Activated naive CD4-positive, alpha-beta T cell treated with anti-CD3 and anti-CD28 coated beads, Interleukin-2, amount 10 ng/mL, durations not matched to agents 7 days and 5 days (primary cell): ENCODE measurements at places on chromosomes 7 and 10.

DNA sequence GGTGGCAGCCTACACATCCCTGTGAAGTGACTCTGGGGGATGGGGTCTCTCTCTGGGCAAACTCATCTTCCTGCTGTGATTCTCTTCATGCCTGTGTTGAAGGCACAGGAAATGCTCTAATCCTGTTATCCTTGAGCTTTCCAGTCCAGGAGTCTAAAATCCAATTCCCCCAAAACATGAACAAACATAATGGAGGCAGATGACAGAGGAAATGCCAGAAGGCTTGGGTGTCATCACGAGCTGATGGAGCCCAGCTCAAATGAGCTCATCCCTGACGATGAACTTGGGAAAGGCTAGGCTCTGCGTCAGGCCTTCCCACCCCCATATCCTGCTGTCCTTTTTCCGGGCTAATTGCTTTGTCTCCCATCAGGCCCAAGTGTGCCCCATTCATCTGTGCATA lies 165.9 kb upstream of the PODXL start:
- DNase-seq = no peak
- H3K27ac ChIP-seq = no peak overlapping the region
- H3K4me1 ChIP-seq = no peaks in the 10 kb centered on the region
- no peaks in the 10 kb centered on the region for H3K36me3 ChIP-seq
- no peaks in the 10 kb centered on the region for H3K27me3 ChIP-seq

- no peak overlapping the region for H3K27ac ChIP-seq
- no peak for DNase-seq
- H3K4me1 ChIP-seq = no peaks in the 10 kb centered on the region
- H3K36me3 ChIP-seq = no peaks in the 10 kb centered on the region
- no peaks in the 10 kb centered on the region for H3K27me3 ChIP-seq
Observed at GRCh38 chr7:37977243-37977642, 56.8 kb downstream of the EPDR1 start.

GRCh38 chr7:47809387-47809786 lies 138.9 kb downstream of the PKD1L1 start:
- no peaks in the 10 kb centered on the region for H3K4me1 ChIP-seq
- DNase-seq = no peak
- H3K4me3 ChIP-seq = no peak overlapping the region
- no peak overlapping the region for H3K27ac ChIP-seq
- peaks cover 5% of the 10 kb centered on the region for H3K27me3 ChIP-seq
- H3K36me3 ChIP-seq = no peaks in the 10 kb centered on the region

- DNase-seq = no peak
- no peaks in the 10 kb centered on the region for H3K27me3 ChIP-seq
- H3K27ac ChIP-seq = no peak overlapping the region
- H3K4me3 ChIP-seq = no peak overlapping the region
- no peaks in the 10 kb centered on the region for H3K36me3 ChIP-seq
Observed at GRCh38 chr7:84219310-84219709, 24.7 kb upstream of the SEMA3A start.

GRCh38 chr7:37820708-37821468 lies 27.5 kb upstream of the NME8 start:
- H3K36me3 ChIP-seq = no peaks in the 10 kb centered on the region
- peaks cover 4% of the 10 kb centered on the region for H3K4me1 ChIP-seq
- no peak overlapping the region for H3K27ac ChIP-seq
- H3K4me3 ChIP-seq = no peak overlapping the region

- no peak for DNase-seq
- H3K4me1 ChIP-seq = no peaks in the 10 kb centered on the region
- H3K4me3 ChIP-seq = no peak overlapping the region
- no peak overlapping the region for H3K27ac ChIP-seq
- H3K27me3 ChIP-seq = no peaks in the 10 kb centered on the region
Observed at GRCh38 chr10:117591043-117591442, 48.5 kb downstream of the EMX2 start.

DNA sequence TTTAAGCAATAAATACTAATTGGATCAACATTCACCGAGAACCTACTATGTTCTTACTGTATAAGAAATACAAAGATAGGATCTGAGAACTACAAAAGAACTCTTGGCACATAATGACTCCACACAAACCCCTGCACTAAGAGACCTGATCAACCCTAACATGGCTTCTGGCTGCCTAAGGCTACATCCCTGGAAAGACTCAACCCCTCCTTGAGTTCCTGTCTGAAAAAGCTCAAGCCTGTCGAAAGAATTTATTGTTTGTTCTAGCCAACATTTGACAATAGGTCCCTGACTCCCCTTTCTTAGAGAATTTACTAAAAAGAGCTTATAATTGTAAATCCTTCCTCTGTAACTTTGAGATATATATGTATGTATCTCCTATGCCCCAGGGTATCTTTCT lies 125.3 kb upstream of the SGCE start:
- H3K4me1 ChIP-seq = no peaks in the 10 kb centered on the region
- no peak overlapping the region for H3K27ac ChIP-seq
- DNase-seq = no peak
- H3K27me3 ChIP-seq = no peaks in the 10 kb centered on the region
- H3K4me3 ChIP-seq = no peak overlapping the region
- H3K36me3 ChIP-seq = no peaks in the 10 kb centered on the region

DNA sequence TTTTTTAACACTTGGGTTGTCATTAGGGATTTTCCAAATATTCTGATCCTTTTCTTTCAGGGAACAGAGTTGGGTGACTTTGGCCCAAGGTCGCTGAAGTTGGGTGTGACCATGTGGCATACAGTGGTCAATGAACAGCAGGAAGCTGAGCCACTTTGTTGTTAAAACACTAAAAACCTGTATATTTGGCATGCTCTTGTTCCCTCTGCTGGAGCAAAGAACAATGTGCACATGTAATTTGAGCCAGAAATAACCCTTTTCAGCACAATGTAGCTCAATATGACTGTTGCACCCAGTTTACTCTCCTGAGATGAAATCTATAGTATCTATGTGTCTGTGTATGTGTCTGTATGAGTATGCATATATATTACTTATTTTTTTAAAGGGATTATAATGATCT lies 74.9 kb downstream of the ADCYAP1R1 start:
- no peak overlapping the region for H3K27ac ChIP-seq
- H3K4me1 ChIP-seq = no peaks in the 10 kb centered on the region
- peaks cover 16% of the 10 kb centered on the region for H3K27me3 ChIP-seq
- no peaks in the 10 kb centered on the region for H3K36me3 ChIP-seq
- no peak for DNase-seq

DNA sequence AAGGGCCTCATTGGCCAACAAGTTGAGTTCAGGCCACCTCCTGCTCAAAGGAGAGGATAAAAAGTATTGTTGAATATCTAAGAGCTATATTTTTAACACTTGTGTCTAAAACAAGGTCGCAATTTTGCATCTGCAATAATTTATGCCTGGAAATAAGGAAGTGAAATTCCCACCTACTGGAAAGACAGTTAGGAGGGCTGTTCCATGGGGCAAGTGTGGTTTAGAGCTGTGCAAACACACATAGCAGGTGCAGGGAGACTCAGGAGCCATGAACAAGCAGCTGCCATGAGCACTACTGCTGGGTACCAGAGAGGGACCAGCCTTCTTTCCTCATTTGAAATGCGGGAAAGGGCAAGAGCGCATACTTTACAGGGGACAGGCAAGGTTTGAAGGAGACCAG lies 35.5 kb upstream of the IKZF1 start:
- DNase-seq = no peak
- H3K4me1 ChIP-seq = peaks cover 84% of the 10 kb centered on the region
- H3K4me3 ChIP-seq = no peak overlapping the region
- peaks cover 12% of the 10 kb centered on the region for H3K36me3 ChIP-seq
- H3K27ac ChIP-seq = peak overlapping the region; percentile 99

DNA sequence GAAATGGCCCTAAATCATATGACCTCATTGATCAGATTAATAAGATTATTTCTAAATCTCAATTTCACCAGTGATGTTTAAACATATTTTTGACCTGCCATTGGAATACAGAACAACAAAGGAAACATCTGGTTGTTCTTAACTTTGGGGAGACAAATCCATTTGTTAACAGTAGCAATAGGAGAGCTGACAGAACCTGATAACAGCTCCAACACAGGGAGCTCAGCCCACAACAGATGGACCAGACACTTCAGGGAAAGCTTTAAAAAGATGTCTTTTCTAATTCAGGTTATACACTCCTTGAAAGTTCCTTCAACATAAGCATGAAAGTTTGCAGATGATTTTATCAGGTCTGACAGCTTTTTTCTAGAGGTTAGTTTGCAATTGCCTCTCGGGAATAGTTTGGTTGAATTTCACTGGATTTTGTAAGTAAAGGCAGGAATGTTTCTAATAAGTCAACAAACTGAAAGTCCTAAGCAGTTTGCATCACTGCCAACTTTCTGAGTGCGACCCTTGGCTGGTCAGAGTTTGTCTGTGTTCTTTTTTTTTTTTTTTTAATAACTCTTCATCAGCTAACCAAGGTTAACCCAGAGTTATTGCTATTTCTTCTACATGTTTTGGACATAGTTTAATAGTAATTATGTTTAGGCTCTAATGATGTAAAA lies 6.5 kb upstream of the MET start:
- no peak overlapping the region for H3K4me3 ChIP-seq
- no peaks in the 10 kb centered on the region for H3K36me3 ChIP-seq
- no peak overlapping the region for H3K27ac ChIP-seq
- H3K4me1 ChIP-seq = no peaks in the 10 kb centered on the region
- peaks cover 25% of the 10 kb centered on the region for H3K27me3 ChIP-seq

GRCh38 chr10:69632516-69633199 lies 2.6 kb downstream of the FAM241B start:
- H3K27ac ChIP-seq = no peak overlapping the region
- no peaks in the 10 kb centered on the region for H3K36me3 ChIP-seq
- peaks cover 9% of the 10 kb centered on the region for H3K27me3 ChIP-seq
- DNase-seq = no peak
- H3K4me1 ChIP-seq = peaks cover 14% of the 10 kb centered on the region
